ENCODE measurements at places on chromosomes 7 and 10. TPM values are rescaled to one million over a fixed set of nuclear protein-coding genes. Genes with fewer than 3 reads are reported as not detected.

DNA sequence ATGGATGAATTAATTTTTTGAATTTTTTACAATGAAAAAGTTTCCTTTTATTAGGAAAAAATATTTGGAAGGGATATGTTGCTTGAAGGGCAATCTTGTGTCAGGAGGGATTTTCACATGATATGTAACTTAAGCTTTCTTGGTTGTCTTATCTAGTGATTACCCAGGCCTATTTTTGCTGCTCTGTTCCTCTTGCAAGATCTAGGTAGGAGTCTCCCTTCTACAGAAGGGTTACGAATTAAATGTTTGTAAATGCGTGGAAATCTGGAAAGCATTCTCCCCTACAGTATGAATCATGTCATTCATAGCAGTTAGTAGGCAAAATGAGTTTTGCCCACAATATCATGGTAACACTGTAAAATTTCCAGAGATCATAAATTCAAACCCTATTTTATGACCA is 57.7 kb upstream of the CDK14 start:
- no peak for DNase-seq

DNA sequence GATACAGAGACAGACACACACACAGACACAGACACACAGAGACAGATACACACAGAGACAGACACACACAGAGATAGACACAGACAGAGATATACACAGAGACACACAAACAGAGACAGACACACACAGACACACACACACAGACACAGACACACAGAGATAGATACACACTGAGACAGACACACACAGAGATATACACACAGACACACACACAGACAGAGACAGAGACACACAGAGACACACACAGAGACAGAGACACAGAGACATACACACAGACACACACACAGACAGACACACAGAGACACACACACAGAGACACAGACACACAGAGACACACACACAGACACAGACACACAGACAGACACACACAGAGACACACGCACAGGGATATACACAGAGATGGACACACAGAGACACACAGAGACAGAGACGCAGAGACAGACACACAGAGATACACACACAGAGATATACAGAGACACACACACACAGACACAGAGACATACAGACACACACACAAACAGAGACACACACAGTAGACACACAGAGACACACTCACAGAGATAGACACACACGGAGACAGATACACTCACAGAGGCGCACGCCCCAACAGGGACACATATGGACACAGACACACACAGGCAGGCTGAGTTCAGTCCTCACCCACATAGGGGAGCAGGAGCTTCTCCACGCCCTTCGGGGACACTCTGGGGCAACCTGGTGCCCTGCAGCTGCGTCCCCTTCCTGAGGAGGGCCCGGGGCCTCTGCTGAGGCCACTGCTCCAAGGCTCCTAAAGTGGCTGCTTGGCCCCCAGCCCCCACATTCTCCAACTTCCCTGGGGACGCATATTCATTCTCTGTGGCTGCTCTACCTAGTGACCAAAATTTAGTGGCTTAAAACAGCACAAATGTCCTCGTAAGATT is 10.3 kb upstream of the PPP2R2D start:
- no peak for DNase-seq

- DNase-seq: peak; percentile 1
These were observed 830.2 kb upstream of the SORCS1 start for GRCh38 chr10:107994621-107995270.

DNA sequence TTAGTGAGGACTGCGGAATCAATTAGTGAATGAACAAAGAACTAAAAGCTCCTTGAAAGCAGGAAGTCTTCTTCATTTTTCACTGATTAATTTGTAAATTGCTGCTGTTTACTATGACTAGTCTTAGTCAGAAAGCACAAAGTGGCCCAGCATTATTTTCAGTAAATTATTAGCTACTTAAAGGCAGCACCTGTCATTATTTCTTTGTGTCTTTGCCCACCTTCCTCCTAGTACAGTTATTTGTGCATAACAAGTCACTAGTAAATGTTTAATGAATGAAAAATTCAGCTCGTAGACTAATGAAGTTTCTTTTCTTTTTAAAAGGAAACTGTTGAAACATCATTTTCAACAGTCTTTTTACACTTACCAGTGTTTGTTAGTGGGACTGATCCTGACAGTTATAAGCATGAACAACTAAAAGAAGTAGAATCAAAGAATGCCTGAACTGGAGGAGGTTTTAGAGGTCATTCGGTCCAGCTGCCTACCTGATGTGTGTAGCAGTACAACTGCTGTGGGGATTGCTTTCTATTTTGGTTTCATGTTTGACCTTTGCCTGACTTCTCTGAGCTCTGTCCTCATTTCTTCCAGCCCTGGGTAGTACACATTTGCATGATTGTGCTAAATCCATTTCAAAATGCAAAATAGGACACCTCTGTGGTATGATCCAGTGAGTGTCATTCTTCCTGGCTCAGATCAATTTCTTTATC is 140.0 kb upstream of the PHYHIPL start:
- no peak for DNase-seq

DNA sequence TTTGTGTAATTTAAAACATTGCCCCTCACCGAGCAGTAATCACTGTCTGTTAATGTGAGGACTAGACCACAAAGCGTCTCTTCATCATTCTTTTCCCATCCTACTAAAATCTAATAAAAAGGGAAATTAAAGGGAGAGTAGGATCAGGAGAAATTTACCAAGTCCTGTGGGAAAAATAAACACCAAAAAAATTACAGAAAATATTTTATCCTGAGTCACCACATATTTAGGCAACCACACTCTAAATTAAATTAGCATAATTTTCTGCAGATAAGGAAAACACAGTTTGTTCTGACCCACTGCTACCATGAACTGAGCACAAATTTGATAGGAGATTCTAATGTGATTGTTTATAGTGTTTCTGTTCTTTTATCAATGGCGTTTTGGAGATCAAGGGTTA is 49.3 kb downstream of the CCDC6 start:
- DNase-seq: no peak

- no peak for DNase-seq
These were observed 81.6 kb upstream of the ICA1 start for GRCh38 chr7:8343556-8343955.

GRCh38 chr10:3691482-3691881 is 93.5 kb downstream of the KLF6 start:
- DNase-seq: no peak

GRCh38 chr10:15451137-15452094 is 80.3 kb upstream of the FAM171A1 start:
- no peak for DNase-seq

DNA sequence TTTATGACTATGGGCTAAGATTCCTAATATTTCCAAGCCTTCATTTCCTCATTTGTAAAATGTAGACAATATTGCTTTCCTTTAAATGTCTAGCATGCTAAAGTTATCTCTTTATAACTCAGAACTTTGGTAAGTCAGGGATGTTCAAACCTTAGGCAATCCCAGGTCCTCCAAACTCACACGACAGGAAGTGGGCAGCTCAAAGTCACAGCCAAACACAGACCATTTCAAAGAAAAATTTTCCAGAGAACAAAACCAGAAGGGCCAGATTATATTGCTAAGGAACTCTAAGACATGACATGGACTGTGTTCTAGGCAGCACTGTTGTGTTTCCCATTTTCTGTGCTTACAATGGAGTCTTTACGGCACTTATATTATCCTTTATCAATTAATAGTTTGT is 87.8 kb upstream of the DYNC1I1 start:
- no peak for DNase-seq

DNA sequence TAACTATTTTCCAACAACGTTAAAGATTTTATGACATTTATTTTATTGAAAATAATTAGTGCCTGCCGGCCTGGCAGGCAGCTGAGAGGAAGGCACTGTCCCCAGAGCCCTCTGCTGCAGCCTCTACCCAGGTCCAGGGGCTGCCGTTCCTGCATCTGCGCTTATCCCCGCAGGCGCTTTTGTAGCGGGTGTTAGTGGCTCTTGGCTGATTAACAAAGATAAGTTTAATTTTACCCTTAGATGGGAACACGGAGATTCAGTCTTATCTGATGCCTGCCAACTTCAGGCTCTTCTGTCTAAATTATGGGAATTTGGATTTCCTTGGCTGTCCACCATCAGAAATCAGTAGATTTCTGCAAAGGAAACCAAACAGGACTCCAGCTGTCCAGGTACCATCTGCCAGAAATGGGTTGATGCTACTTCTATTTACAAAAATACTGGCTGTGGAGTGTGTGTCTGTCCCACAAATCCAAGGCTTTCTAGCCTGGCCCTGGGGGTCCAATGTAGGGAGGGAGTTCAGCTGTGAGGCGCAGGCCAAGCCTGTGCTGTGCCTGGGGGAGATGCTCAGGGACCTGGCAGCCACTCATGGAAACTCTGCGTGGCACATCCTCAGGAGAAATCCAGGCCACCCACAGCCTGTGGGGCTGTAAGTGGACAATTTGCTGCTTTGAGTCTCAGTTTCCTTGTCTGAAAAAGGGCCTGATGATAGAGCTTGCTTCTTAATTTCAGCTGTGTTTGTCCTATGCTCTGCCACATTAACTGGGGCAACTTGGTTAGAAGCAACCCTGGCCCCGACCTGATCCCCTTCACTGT is 62.0 kb upstream of the IGFBP3 start:
- no peak for DNase-seq

DNA sequence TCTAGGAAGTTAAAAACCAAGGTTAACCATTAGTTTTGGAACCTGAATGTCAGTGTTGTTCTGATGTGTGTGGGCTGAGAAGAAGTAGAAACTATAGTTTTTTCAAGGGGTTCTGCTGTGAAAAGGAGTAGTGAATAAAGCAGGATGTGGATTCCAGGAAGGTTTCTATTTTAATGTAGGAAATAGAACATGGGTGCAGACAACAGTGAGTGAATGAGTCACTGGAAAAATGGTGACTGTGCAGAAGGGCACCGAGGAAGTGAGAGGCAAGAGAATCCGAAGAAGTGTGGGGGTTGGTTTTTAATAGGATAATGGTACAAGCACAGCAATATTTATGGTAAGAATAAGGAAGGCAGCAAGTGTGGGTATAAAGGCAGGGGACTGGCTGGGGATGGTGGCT is 120.4 kb downstream of the ARHGAP21 start:
- DNase-seq: peak; percentile 26

GRCh38 chr10:90302758-90303481 is 554.9 kb downstream of the HTR7 start:
- no peak for DNase-seq

DNA sequence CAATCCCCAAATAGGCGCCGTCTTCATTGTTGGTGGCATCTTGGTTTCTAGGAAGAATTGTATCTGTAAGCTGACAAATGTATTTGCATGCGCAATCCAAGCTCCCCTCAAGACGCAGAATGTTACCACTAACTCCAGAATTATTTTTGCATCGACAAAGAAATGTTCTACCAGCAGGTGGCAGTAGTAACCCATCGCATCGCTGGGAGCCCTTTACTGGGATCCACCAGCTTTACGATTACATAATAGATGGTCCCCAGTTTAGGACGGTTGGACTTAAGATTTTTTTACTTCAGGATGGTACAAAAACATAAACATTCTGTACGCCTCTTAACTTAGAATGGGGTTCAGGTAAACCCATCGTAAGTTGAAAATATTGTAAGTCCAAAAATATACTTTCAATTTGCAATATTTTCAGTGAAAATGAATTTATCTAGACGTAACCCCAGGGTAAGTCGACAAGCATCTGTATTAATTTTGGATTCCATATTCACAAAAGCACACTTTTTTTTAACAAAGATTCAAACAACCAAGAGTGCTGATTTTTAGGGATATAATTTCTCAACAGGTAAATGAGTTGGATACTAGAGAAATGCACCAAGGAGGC is 114.0 kb upstream of the COBL start:
- DNase-seq: peak; percentile 46

The HGF gene
- total RNA-seq: 194 TPM

The VAX1 gene
- not detected for total RNA-seq

The C7orf57 gene
- total RNA-seq: 0.09 TPM

The MAT1A gene
- not detected for total RNA-seq

The BTBD16 gene
- total RNA-seq: 0.09 TPM

The TFEC gene
- 0.36 TPM for total RNA-seq

All from fibroblast of the aortic adventitia (primary cell).